ENCODE measurements at places on chromosomes 1 and 21. TPM values are rescaled to one million over a fixed set of nuclear protein-coding genes. Genes with fewer than 3 reads are reported as not detected.
A peak's percentile ranks its signal among the peaks of the same experiment; 100 is the strongest.

Gene CYP4A22
- not detected for total RNA-seq

Gene RPS27
- 7,680 TPM for total RNA-seq

Gene OVAAL
- not detected for total RNA-seq

Gene MCOLN3
- total RNA-seq, result 1.1 TPM

Gene LRRIQ3
- total RNA-seq, result 0.35 TPM

Gene DMBX1
- not detected for total RNA-seq

Gene NES
- 590 TPM for total RNA-seq

Gene KRTAP19-3
- not detected for total RNA-seq

Gene PTPN14
- total RNA-seq, result 14.6 TPM

- DNase-seq, result peak; percentile 22
Measured at GRCh38 chr1:91402023-91402422, 2.6 kb downstream of the HFM1 start.

DNA sequence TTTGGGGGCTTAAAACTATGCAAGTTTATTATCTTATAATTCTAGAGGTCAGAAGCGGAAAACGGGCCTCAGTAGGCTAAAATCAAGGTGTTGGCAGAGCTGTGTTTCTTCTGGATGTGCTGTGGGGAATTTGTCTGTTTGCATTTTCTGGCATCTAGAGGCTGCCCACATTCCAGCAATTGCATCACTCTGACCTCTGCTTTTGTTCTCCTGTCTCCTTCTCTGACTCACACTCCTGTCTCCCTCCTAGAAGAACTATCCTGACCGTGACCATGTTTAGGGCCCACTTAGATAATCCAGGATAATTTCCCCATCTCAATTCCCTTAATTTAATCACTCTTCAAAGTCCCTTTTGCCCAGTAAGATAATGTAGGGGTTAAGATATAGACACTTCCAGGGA is 127.4 kb upstream of the DEPDC1 start:
- no peak for DNase-seq

GRCh38 chr1:174874331-174875053 is 125.3 kb upstream of the CACYBP start:
- DNase-seq, result peak; percentile 45

DNA sequence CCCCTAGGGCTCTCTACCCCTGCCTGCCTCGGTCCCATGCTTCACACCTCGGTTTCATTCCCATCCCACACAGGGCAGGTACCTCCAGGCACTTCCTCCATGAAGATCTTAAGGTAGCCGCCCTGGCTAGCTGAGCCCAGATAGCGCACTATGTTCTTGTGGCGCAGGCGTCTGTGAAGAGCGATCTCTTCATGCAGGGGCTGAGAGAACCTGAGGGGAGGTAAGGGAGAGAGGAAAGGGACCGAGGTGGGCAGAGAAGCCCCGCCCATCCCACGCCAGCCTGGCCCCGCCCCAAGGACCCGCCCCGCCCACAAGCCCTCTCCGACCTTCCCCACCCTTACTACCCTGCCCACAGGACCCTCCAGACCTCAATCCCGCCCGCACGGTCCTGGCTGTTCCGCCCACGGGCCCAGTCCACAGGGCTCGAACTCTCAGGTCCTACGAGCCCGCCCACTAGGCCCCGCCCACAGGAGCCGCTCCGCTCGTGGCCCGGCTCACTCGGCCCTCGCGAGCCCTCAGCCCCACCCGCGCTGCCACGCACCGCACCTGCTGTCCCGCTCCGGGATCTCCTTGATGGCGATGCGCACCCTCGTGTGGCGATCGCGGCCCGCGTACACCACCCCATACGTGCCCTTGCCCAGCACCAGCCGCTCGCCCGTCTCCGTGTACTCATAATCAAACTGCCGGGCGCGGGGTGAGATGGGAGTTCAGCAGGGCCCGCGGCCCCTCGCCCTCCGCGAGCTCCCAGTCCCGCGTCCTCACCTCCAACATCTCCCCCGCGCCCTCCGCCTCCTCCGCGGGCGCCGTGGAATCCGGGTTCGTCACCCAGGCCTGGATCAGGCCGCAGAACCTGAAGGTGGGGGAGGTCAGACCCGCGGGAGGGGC is 6.4 kb downstream of the MAP3K6 start:
- DNase-seq, result no peak

DNA sequence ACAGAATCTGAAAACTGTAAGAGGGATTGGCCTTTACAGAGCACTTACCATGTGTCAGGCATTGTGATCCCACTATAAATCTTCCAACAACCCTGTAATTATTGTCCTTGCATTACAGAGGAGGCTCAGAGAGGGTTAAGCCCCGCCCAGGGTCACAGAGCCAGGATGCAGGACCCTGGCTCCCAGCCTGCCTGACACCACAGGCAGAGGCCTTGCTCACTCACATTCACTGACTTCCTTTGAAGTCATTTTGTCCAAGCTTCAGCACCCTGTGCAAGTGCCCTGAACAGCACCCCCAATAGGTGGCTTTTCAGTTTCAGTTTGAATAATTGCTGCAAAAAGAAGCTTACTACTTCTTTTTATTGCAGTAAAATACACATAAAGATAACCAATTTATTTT is 256.8 kb upstream of the NFIA start:
- no peak for DNase-seq

DNA sequence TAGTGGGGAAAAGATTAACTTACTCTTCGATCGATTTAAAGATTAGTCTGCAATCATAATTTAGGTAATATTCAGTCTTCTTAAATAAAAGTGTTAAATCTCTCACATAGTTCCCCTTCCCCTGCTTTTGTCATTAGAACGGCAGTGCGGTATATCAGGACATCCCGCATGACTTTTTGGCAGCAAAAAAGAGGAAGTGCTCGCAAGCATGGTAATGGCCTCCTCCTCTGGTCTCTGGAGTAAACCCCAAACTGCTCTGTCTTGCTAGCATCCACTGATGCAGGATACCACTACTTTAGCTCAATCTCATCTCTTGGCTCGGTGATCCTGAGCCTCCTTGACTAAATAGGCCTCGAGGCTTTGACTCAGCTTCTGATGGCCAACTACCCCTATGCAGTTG is 78.7 kb upstream of the VAV3 start:
- peak; percentile 31 for DNase-seq

- DNase-seq, result no peak
Measured at GRCh38 chr1:6391951-6392808, 1.4 kb downstream of the ACOT7 start.

DNA sequence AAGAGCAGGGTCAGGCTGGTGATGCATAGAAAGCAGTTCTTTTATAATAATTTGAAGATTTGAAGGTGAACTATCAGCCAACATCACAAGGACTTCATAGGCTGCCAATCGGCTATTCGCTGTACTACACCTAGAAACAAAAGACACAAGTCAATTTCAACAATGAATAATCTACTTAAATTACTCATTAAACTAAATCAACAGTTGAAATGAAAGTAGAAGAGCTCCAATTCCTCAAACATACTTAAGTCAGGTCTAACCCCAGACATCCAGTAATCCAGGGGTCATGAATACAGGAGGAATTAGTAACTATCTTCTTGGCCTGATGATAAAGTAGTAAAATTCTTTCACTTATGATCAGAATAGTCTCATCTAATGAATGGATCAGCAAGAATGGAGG is 64.5 kb downstream of the PCSK9 start:
- no peak for DNase-seq

DNA sequence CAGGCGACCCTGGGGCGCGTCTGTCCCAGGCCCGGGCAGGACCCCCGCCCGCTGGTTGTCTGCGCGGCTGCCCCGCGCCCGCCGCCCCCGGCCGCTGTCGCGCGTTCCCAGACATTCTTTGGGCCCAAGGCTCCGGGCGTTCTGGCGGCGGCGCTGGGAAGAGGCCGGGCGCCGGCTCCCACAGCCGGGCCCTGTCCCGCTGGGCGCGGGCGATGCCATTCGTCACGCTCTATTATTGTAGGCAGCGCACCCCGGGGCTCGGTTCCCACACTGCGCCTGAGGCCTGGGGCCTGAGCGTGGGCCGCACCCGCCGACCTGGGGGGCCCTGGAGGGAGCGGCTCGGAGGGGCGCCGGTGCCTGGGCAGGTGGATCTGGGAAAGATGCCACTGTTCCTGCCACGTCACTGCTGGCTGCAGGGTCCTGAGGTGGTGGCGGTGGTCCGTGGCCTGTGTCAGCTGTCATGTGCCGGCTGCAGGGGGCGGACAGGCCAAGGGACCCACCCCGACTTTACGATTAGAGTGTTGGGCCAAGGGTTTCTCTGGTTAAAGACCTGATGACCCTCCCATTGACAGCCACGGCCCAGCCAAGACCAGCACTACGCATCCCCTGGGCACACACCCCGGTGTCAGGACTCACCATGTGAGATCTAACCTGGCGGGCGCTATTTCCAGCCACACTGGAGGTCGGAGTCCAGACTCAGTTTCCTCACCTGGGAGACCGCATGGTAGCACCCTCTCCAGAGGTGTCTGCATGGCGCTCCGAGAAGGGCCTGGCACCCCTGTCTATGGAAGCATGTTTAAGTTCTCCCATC is 55.1 kb upstream of the ADARB1 start:
- DNase-seq, result no peak

GRCh38 chr21:31908106-31909031 is 35.5 kb downstream of the HUNK start:
- DNase-seq, result peak; percentile 52

GRCh38 chr1:73781251-73781650 is 416.7 kb downstream of the LRRIQ3 start:
- DNase-seq, result no peak

DNA sequence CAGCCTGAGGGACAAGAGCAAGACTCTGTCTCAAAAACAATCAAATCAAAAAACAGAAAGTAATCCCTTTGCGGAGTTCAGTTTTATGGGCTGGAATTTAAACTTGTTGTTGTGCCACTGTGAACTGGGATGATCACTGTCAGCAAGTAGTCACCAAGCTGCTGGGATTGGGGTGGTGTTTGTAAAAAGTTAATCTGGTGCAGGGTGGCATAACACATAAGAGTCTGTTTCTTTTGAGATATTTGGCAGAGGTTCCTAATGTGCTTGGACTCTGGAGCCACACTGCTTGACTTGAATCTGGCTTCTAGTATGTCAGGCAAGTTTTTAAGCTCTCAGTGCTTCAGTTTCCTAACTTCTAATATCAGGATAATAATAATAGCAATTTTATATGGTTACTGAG is 6.6 kb downstream of the CLIC4 start:
- peak; percentile 22 for DNase-seq

DNA sequence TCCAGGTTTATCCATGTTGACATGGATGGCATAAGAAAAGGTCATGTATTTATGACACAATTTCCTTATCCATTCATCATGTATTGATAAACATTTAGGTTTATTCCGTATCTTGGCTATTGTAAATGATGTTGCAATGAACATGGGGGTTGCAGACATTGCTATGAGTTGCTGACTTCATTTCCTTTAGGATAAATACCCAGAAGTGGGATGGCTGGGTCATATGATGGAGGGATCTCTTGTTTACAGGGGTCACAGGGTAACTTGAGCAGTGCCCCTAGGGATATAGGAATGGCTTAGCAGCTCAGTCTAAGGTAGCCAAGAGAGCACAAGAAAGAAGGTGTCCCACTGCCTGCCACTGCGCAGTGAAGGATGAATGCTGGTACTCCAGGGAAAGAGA is 229.6 kb upstream of the COA6 start:
- DNase-seq, result no peak

GRCh38 chr1:61670016-61670415 is 54.9 kb downstream of the TM2D1 start:
- DNase-seq, result peak; percentile 8

DNA sequence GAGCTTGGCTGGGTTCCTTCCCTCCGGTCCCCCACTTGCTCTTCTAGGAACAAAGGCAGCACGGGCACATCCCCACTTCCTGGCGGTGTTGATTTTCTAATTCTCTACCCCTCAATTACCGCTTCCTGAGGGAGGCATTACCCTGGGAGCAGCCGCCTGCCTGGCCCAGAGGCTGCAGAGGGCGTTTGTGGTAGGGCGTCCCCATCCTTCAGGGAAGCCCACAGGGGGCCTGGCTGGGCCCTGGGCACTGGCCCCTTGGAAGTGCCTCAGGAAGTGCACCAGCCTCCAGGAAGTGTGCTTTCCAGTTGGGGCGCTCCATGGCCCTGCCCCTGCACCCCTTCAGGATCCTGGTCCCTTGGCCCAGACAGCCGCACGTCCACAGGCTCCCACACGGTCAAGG is 42.1 kb upstream of the CASZ1 start:
- DNase-seq, result no peak

DNA sequence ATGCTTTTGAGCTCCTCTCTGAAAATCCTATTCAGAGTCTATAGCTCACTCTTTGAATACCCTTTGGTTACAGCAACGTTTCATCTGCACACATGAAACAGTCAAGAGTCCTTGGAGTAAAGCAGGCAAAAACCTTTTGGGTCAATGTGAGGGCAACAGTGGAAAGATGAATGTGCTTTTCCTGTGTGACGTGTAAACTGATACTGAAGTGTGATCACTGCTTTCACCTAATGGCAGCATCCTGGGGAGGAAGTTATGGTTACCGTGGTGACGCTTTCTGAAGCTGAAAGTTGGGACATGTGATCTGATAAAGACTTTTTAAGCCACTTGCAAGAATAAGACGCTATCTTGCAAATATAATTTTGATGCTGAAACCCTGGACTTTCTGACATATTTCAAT is 160.0 kb downstream of the SEC16B start:
- DNase-seq, result no peak

GRCh38 chr21:34889676-34890469 is 159.2 kb downstream of the RUNX1 start:
- peak; percentile 87 for DNase-seq

DNA sequence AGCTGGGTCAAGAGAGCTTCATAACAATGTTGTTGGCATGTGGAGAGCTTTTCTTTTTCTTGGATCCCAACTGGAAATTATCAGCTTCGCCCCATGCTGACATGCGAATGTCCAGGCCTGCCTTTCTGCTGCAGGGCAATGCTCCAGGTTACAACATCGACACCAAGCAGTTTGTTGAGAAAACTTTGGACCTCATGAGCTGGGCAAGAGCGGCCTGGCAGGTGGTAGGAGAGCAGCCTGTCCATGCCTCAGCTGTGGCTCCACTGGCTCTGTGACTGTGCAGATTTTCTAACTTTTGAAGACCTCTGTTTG is 41.4 kb downstream of the MTARC1 start:
- no peak for DNase-seq

DNA sequence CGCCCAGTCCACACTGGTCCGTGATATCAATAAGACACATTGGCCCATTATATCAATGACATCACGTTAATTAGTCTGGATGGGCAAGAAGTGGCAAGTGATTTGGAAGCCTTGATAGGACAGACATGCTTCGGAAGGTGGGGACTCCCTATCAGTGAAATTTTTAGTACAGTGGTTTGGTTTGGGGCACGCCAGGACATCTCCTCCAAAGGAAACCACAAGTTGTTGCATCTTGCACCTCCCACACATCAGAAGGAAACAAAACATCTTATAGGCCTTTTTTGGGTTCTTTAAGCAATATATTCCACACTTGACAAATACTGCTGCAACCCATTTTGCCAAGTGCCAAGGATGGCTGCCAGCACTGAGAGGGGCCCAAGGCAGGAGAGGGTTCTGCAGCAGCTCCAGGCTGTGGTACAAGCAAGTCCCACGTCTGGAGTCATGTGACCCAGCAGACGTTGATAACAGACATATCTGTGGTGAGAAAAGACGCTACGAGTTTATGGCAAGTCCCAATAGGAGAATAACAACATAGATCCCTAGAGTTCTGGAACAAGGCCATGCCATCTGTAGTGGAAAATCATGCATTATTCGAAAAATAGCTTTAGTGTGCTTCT is 95.3 kb upstream of the DISP3 start:
- DNase-seq, result peak; percentile 10

Data from muscle of leg (tissue), 16 donors.